ENCODE measurements at places on chromosomes 3 and 15. TPM values are rescaled to one million over a fixed set of nuclear protein-coding genes. Genes with fewer than 3 reads are reported as not detected.

Gene GPX1
- total RNA-seq = 415 TPM

Gene UBAP1L
- 1.2 TPM for total RNA-seq

Gene EPHA6
- 0.13 TPM for total RNA-seq

Gene GCNT3
- total RNA-seq = not detected

Gene TGM4
- not detected for total RNA-seq

Gene CX3CR1
- total RNA-seq = under 0.01 TPM

Gene UROC1
- not detected for total RNA-seq

Gene DVL3
- 26.3 TPM for total RNA-seq

Gene ZNF501
- 7.3 TPM for total RNA-seq

Gene PRKCI
- total RNA-seq = 30.9 TPM

Gene ADAMTS9
- total RNA-seq = 12.3 TPM

Gene PLA2G4D
- not detected for total RNA-seq

Gene TRIM42
- not detected for total RNA-seq

Gene GOLGA8S
- 0.06 TPM for total RNA-seq

Gene CHST13
- total RNA-seq = not detected

Gene SAMMSON
- not detected for total RNA-seq

Gene FAM81A
- 0.25 TPM for total RNA-seq

Gene GSK3B
- total RNA-seq = 40.2 TPM

Gene ALPK3
- total RNA-seq = 1.1 TPM

Gene CCDC39
- total RNA-seq = 0.12 TPM

Gene PRKCD
- total RNA-seq = 5.0 TPM

Gene FSTL1
- total RNA-seq = 849 TPM

Gene ITGB5
- total RNA-seq = 583 TPM

Gene ERC2
- 0.53 TPM for total RNA-seq

Gene CSPG4
- total RNA-seq = 58.4 TPM

All from aortic smooth muscle cell (primary cell).